GM12891 (cell line): ENCODE measurements at places on chromosomes 2 and 18.

GRCh38 chr2:195984923-195985726, 83.5 kb downstream of the DNAH7 start:
- no peak for DNase-seq

DNA sequence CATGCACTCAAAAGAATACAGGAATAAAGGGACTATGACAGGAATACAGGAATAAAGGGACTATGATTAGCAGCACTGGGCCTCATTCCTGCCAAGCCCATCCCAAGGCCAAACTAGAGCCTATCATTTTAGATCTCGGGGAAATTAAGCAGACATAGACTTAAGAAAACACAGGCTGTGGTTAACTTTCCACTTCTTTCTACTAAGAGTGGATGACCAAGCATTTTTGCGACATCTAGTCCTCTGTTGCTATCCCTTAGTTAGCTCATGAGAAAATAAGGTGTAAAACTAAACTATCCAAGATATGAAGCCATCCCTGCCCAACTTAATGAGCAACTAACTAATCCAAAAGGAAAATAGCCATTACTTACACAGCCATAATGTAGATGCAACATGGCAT, 5.9 kb downstream of the LYPD1 start:
- no peak for DNase-seq

DNA sequence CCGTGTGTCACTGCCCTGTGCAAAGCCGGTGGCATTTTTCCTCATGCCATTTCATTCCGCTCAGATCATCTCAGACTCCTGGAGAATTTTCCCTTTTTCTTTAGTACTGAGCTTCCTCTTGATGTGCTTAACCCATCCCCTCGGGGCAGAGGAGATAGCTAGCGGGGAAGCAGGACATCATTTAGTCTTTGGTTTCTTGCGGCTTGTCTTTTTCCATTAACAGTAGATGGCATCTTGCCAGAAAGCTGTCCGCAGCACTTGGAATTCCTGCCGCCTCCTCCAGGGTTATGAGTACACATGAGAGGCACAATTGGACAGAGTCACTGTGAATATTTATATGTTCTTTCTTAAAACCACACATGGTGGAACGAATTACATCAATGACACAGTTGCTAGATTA, 226.6 kb downstream of the ALPK2 start:
- no peak for DNase-seq

DNA sequence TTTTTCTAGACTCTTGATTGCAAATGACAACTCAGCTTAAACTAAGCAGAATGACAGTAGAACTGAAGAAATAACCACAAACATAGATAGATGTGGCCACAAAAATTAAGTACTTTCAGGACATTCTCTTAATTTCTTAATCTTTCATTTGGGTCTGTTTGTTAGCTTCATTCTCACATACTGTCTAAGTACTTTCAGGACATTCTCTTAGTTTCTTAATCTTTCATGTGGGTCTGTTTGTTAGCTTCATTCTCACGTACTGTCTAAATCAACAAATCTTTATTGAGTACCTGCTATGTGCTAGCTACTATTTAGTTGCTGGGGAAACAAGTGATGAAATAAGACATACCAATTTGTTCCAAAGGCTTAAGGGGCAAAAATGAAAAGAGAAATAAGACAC, 35.1 kb downstream of the FAM117B start:
- no peak for DNase-seq

DNA sequence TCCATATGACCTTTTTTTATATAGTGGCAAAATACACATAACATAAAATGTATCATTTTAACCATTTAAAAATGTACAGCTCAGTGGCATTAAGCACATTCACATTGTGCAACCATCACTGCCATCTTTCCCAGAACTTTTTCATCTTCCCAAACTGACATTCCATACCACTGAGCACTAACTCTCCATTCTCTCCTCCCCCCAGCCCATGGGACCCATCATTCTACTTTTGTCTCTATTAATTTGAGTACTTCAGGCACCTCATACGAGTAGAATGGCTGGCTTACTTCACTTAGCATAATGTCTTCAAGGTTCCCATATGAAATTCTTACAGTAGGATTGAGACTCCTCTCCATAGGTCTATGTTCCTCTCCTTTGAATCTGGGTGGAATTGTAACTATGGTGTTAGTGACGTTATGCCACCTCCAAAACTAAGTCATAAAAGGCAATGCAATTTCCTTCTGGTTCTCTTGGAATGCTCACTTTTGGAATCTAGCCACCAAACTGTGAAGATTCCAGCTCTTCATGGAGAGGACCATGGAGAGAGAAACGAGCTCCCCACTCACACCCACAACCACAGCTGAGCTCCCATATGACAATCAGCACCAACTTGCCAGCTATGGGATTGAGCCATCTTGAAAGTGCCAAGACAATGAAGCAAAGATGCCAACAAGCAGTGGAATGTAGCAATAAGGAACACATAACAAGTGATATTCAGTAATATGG, 9.8 kb upstream of the DNAJC27 start:
- no peak for DNase-seq

- DNase-seq: no peak
Observed at GRCh38 chr2:36329746-36330472, 25.7 kb upstream of the CRIM1 start.

- DNase-seq: no peak
Observed at GRCh38 chr2:144146876-144147275, 373.0 kb downstream of the ZEB2 start.

GRCh38 chr18:6406075-6406909, 8.4 kb downstream of the L3MBTL4 start:
- DNase-seq: no peak

GRCh38 chr2:171523088-171524017, 1.1 kb downstream of the CYBRD1 start:
- DNase-seq: peak; percentile 27

DNA sequence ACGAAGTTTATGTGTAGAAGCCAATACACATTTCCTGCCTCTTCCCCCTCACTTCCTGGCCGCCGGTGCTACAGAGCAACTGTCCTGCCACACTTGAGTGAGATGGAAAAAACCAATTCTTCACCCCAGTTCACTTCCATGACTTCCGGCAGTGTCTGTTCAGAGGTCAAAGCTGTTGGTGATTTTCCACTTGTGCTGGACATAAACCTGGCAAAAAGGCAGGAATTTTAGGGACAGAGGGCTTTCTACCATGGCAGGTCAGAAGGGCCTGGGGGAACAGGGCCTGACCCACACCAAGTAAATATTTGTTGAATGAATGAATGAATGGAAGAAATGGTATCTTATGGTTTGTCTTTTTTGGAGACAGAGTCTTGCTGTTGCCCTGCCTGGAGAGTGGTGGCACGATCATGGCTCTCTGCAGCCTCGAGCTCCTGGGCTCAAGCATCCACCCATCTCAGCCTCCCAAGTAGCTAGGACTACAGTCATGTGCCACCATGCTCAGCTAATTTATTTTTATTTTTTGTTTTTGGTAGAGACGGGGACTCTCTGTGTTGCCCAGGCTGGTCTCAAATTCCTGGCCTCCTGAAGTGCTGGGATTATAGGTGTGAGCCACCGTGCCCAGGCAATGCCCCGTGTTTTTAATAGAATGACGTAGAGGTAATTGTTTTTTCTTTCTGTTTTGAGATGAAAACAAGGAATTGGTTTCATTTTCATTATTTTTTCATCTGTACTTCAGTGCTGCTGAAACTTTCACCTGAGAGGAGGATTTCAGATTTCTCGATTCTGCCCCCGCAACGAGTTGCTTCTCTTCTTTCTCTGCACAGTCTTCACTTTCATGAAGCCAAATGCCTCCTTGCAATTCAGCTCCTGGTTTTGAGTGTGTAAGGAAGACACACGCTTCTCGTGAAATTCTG, 48.0 kb upstream of the LPIN2 start:
- DNase-seq: no peak

DNA sequence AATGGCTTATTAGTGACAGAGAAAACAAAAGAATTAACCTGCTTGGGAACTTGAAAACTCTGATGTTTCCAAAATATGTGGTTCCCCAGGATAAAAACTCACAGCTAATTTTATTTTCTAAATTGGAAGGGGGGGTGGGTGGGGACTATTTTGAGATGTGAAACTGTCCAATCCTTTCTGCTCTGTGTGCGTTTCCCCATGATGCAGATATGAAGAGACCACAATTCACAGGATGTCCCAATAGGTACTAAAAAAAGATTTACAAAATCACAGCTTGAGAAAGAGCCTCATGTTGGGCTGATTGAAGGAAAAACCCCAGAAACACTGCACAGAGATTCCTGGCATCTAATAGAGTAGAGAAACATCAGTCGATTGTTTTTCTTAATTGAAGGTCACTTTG, 273.2 kb downstream of the ARHGAP15 start:
- no peak for DNase-seq

DNA sequence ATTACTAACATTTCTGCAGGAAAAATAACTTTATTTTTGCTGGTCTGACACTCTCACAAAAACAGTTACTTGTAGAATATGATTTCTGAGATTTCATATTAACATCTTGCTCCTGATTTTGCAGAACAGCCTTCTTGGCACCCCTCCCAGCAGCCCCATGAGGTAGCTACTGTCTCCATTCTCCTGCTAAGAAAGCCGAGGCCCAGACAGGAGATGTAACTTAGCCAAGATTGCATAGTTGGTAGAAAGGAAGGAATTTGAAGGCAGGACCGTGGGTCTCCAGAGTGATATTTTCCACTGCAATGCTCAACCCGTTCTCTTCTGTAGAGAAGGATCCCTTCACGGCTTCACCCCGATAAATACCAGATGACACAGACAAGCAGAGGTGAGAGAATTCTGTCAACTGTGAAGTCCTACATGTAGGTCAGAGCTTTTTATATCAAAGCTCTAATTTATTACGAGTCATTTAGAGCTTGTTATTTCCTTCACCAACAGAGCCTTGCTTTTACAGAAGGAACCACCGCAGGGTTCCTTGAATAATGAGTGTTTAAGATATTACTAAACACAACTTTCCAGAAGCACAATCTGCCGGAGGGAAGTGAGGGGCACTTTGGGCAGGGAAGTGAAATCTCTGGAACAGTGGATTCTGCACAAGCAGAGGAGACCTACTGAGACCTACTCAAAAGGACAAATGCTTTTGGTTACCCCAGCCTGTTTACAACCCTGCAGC, 48.0 kb upstream of the MYCN start:
- DNase-seq: no peak
